Activated CD4-positive, alpha-beta T cell treated with anti-CD3 and anti-CD28 coated beads, Interleukin-2, Interleukin-4, amounts not matched to agents 100 ng/mL and 50 ng/mL, durations not matched to agents 16 hours and 8 hours (primary cell): ENCODE measurements at places on chromosomes 13 and 19.
A peak's percentile ranks its signal among the peaks of the same experiment; 100 is the strongest.

- no peak for DNase-seq
Observed at GRCh38 chr13:78659732-78660494, 958 bp upstream of the OBI1 start.

DNA sequence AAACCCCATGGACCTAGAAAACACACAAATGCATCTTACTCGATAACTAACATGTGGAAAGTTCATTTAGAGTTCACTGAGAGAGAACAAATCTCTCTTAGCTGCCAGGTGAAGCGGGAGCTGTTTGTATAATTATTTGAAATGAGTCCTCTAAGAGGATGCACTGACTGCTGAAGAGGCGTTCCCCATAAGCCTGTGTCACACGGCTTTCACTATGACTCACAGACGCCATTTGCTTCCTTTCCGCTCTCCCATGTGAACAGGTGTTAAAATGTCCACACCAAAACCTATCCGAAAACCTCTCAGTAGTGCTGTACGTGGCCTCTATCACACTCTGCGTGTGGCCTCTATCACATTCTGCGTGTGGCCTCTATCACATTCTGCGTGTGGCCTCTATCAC is 101.8 kb downstream of the SOX1 start:
- no peak for DNase-seq

DNA sequence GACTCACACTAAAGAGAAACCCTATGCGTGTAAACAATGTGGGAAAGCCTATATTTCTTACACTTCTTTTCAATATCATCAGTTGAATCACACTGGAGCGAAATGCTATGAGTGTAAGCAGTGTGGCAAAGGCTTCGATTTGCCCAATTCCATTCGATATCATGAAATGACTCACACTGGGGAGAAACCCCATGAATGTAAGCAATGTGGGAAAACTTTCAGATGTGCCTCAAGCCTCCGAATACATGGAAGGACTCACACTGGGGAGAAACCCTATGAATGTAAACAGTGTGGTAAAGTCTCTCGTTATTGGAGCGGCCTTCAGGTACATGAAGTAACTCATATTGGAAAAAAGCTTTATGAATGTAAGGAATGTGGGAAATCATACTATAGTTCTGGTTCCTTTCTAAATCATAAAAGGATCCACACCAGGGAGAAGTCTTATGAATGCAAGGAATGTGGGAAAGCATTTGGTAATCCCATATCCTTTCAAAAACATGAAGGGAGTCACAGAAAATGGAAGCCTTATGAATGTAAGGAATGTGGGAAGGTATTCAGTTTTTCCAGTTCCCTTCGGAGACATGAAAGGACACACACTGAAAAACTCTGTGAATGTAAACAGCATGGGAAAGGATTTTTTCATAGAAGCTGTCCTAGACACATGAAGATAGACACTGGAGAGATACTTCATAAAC is 28.1 kb downstream of the ZNF20 start:
- no peak for DNase-seq

- DNase-seq, result no peak
Observed at GRCh38 chr19:5225486-5226345, 114.9 kb downstream of the PTPRS start.

- DNase-seq, result no peak
Observed at GRCh38 chr13:100069278-100069677, 19.6 kb upstream of the PCCA start.

DNA sequence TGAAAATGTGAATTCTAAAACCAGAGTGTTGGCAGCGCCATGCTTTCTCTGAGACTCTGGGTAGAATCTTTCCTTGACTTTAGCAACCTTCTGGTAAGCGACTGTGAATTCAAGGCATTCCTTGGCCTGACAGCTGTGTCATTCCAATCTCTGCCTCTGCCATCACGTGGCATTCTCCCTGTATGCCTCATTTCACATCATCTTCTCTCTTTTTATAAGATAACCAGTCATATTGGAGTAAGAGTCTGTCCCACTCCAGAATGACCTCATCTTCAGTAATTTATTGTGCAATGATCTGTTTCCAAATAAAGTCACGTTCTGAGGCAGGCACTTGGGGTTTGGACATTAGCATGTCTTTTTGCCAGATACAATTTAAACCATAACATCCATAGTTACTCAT is 103.4 kb upstream of the POSTN start:
- DNase-seq, result no peak

DNA sequence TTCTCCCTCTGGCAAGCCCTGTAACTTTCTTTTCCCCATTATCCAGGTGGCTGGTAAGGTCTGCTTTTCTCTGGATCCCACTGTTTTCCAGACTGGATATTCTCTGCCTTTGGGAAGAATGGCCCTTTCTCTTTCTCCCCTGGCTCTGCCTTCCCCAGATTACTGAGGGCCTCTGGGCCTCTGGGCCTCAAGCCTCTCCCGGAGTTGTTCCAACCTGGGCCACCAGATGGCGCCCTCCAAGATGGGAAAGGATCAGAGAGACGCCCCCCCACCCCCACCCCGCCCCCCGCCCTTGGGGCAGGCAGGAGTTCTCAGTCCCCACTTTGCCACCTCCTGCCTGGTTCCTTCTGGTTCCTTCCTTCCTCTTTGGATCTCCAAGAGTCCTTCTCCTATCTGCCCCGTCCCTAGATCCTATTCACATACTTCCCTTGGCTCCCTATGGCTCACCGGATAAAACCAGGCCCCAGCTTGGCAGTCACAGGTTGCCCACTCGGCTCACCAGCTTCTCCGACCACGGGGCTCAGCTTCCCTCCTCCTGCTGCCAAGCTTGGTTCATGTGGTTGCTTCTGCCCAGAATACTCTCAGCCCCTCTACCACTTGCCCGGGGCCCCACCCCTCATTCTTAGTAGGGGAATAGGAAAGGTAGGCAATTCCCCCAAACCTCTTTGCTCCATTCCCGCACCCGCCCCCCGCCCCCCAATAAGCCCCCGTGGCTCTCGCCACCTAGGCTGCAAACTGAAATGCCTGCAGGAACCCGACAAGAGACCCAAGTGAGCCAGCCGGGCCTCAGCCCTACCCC is 13.1 kb downstream of the EPS8L1 start:
- peak; percentile 77 for DNase-seq
